Dermis blood vessel endothelial cell (primary cell): ENCODE measurements at places on chromosomes 2 and 18.

- DNase-seq, result peak; percentile 86
These were observed 19.4 kb upstream of the ZSWIM2 start for GRCh38 chr2:186868344-186868743.

- no peak for DNase-seq
These were observed 158.6 kb upstream of the RBMS1 start for GRCh38 chr2:160652236-160652635.

DNA sequence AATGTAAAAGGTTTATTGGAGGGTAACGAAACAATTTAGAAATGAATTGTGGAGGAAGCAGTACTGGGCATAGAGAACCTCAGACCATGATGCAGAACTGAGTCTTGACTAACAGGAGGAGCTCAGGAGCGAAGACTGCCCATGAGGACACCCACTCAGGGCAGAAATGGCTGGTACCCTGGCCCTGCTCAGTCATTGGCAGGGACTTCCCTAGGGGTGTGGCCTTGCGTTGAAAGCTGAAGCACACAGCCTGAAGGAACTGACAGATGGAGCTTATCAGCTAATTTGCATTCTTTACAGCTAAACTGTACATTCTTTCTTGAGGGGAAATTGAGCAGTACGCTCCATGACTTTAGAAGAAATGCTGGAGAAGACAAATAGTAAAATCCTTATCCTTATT is 57.1 kb downstream of the PDK1 start:
- DNase-seq, result no peak

- DNase-seq, result peak; percentile 15
These were observed 5.2 kb downstream of the CD207 start for GRCh38 chr2:70830366-70830765.

DNA sequence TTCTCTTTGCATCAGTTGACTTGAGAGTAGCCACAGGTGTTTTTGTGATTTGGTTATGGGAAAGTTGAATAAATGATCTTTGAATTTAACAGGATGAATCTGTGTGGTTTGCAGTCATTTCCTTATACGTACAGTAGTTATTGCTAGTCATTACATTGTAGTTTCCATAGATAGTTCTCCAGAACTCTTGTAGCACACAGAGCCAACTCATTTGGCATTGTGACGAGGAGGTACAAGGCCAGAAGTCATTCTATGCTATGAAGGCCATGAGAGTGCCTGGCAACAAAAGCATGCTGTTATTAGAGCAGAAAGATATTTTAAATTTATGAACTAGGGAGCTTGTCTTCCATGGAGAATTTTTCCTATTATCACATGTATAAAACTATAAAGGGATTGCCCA is 973.0 kb upstream of the CHAC2 start:
- no peak for DNase-seq

GRCh38 chr2:190119923-190120590 is 57.5 kb upstream of the MSTN start:
- DNase-seq, result peak; percentile 34

DNA sequence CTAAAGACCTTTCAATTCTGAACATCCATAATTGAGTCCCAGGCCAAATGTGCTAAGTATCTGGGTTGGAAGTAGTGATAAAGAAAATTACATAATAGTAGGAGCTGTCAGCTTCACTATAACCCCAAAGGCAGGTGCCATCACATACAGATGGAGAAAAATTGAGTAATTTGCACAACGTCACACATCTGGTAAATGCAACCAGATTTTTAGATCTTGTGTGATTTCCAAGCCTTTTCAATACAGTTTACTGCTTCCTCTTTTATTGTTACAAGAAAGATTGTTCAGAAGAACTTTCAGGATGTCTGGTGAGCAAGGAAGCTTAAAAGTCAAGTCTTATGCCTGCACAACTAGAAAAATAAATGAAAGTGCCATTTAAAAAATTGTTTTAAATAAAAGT is 62.3 kb downstream of the UBE2E3 start:
- no peak for DNase-seq
